H9 (cell line): ENCODE measurements at places on chromosomes 5 and 9. TPM values are rescaled to one million over a fixed set of nuclear protein-coding genes. Genes with fewer than 3 reads are reported as not detected.

GRCh38 chr5:157358871-157359270, 92.9 kb downstream of the CYFIP2 start:
- no peak for DNase-seq

GRCh38 chr5:137735555-137736284, at the start of gene KLHL3:
TSS of gene KLHL3 (minus strand) at chr5:137736089. CDS start at chr5:137735646, 443 bp downstream.
- DNase-seq, result peak; percentile 95

- DNase-seq, result no peak
Observed at GRCh38 chr5:172849606-172850453, 15.8 kb downstream of the ERGIC1 start.

DNA sequence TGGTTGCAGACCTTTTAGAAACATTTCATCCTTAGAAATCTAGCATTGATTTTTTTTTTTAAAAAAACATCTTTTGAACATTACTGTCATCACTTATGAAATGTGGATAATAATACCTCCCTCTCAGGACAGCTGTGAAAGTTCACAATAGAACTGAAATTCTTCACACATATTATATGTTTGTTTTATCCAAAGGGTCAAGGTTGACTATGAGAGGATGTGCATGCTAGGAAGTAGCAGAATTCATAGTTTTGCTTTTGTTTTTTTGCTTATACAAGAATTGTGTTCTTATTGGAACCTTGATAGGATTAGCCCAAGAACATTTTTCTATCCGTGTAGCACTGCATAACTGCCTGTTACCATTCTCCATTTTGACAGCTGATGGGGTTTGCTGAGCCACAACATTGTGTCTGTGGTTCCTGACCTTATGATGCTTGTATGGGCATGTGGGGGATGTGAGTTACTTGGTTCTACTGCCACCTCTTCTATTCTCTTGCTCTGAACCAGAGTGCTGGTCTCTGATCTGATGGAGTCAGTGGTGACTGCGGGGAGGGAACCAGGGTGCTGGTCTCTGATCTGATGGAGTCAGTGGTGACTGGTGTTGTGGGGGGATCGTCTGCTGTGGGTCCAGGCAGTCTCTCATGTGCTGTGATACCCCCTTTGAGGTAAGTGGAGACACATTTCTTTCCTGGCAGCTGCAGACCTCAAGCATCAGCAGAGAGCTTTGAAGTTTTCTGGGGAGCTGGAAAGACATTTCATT, 27.1 kb upstream of the ACTBL2 start:
- DNase-seq, result no peak

DNA sequence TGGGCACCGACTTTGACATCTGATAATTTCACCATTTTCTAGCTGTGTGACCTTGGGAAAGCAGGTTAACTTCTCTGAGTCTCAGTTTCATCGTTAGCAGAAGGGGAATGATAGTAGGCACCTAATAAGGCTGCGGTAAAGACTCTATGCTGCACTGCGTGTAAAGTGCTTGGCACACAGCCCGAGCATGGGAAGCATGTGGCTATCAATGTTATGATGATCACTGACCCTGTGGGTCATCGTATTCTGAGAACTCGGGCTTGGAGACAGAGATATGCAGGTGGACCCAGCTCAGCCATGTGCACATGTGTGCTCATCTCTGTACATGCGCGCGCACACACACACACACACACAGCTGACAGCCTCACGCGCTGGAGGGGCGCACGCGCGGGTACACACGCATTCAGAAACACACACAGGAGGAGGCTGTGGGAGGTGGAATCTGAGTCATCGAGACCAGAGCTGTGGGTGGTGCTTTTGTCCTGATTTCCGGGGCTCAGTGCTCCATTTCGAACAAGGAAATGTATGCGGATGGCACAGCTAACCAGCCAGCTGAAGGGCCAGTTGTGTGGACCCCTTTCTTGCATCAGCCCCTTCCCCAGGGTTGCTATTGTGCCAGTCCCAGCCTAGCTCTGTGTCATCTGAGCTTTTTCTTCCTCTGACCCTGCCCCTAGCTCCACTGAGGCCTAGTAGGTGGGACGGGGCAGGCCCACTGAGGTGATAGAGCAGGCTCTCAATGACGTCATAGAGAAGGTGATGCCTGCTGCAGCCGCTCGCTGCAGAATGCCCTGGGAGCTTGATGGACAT, 11.1 kb upstream of the ARAP3 start:
- DNase-seq, result no peak

DNA sequence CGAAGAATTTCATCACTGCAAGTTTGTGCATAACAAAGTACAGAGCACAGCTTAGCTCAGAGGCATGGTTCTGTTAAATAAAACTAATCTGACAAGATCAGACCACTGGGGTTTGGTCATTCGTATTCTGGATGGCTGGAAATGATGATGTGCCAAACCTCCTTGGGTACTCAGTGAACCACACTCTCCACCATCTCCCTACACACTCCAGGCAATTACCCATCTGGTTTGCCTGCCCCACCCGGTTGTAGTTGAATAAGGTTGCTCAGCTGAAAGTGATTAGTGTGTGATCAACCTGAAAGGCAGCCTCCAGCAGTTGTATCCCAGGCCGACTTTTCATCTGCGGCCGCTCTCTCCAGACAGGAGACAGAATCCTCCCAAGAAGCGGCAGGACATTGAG, 371.4 kb downstream of the TLE1 start:
- no peak for DNase-seq

DNA sequence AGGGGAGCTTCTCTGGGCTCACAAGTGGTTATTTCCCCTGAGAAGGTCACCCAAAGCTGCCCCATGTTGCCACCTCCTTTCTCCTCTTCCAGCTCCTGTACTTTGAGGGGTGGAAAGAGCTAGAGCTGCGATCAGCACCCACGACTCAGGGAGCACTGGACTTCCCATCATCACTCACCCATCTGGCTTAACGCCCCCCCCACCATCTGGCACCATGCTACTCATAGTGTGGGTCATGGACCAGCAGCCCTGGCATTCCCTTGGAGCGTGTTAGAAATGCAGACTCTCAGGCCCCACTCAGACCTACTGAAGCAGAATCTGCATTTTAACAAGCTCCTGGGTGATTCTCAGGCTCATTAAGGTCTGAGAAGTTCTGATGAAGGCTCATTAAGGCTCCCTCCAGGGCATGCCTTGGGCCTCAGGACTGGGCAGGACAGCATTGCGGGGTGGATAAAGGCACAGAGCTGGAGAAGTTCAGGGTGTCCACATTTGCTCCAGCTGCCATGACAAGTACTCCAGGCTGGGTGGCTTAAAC, 67.3 kb downstream of the GALNT12 start:
- DNase-seq, result no peak

- DNase-seq, result no peak
Observed at GRCh38 chr9:87840134-87840533, 42.5 kb upstream of the SPATA31E1 start.

DNA sequence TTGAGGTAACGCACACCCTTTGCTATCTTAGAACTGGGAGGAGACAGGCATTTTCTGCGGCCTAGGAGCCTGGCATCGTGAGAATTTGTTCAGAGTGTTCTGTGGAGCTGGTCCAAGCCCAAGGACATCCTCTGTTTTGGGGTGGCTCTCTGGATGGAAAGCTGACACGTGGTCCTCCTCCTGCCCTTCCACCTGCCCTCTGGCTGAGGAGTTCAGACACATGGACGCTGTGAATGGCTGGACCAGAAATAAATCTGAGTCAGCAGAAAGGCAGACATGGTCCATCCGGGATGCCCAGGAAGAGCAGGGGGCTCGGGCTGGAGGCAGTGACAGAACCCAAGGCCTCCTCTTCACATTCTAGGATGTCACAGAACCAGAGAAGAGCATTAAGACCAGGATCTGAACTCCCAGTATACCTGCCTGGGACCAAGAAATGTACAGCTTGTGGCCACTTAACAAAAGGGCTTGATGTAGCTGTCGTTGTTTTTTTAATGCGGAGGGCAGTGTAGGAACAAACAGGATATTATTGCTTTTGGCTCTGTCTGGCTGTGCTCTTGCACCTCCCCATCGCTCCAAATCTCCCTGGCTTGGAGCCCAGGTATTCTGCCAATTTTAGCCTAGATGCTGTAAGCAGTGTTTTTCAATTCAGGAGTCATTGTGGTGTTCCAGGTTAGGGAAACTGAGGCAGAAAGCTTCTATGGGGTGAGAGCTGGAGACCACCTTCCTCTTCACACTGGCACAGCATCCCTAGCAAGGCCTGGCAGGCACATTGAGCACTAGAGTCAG, 2.4 kb downstream of the CKMT2 start:
- DNase-seq, result no peak

The SCGB3A1 gene
- total RNA-seq, result not detected in 2 replicates

The ZNF883 gene
- 10.7 and 13.2 TPM in 2 replicates for total RNA-seq

The BTNL8 gene
- total RNA-seq, result 0.13 and 0.26 TPM in 2 replicates

The LCN1 gene
- total RNA-seq, result not detected in 2 replicates

The LECT2 gene
- total RNA-seq, result not detected in 2 replicates
